ENCODE measurements at places on chromosomes 16 and 17. TPM values are rescaled to one million over a fixed set of nuclear protein-coding genes. Genes with fewer than 3 reads are reported as not detected.

DNA sequence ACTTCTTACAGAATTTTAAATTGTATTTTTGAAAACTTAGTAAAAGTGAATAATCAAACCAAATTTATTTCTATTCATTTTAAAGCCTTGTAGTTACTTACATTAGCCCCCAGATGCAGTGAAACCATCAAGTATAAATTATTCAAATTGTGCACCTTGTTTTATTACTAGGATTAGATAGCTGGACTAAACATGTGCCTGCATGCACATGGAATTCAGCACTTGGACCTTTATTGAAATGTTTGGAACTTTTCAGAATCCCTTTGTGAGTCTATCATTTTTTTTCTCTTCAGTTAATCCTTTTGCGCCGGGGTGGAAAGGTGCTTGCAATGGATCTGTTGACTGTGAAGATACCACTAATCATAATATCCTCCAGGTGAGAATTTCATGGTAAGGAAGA, 4.7 kb downstream of the ZPBP2 start:
- DNase-seq = peak; percentile 16

GRCh38 chr16:83843657-83844056, 35.9 kb downstream of the HSBP1 start:
- DNase-seq = no peak

GRCh38 chr16:714079-714478, 839 bp upstream of the METRN start:
- no peak for DNase-seq

DNA sequence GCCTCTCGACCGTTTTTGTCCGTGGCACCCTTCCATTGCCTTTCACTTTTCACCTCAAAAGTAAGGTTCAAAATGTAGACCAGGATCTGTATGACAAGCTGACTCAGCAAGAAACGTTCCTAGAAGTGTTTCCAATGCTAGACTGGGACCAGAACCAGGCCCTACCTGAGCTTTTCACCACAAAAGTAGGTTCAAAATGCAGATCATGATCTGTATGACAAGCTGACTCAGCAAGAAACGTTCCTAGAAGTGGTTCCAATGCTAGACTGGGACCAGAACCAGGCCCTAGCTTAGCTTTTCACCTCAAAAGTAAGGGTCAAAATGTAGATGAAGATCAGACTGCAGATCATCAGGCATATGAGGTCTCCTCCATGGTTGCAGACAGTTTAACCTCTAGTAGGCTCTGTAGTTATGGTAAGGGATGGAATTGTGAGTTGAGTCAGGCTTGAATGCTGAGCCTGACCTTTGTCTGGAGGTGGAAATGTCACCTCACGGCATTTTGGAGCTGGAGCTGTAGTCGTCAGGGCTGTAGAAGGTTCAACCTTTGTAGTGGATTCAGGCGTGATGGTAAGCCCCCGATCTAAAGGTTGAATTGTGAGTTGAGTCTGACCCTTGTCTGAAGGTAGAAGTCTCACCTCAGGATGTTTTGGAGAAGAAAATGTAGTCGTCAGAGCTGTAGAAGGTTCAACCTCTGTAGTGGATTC, 50.2 kb upstream of the TMEM97 start:
- DNase-seq = no peak

KRT20 gene
- total RNA-seq = not detected

DNA sequence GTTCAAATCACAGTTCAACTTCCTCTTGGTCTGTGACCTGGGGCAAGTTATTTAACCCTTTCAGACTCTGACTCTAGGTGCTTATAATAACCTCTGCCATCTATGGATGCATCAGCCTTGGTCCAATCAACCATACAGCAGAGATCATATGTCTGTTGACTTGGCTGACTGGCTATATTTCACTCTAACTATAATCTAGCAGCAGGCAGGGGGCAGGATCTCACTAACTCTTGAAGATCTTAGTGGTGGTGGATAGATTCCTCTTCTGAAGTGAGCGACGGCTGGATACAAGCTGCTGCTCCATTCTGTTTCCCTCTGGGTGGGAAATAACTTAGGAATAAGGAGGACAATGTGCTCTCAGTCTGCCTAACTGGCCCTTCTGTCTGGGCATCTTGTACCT, 146.6 kb downstream of the SKAP1 start:
- no peak for DNase-seq

RAC3 gene
- 9.1 TPM for total RNA-seq

GPR142 gene
- not detected for total RNA-seq

DNA sequence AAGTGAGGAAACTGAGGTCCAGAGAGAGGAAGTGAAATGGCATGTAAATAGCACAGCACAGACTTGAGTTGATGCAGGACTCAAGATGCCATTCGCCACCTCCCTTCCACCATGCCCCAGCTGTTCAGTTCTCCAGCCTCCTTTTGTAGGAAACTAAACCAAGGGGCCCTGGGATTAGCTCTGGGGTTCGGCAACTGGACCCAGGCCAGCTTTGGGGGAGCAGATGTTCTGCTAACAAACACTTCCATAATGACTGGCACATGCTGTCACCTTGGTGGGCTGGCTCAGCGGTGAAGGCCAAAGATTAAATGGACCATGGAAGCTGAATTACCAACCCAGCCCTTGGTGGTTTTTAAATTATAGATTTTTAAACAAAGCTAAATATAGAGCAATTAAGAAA, 77.0 kb downstream of the IRX6 start:
- DNase-seq = no peak

DNA sequence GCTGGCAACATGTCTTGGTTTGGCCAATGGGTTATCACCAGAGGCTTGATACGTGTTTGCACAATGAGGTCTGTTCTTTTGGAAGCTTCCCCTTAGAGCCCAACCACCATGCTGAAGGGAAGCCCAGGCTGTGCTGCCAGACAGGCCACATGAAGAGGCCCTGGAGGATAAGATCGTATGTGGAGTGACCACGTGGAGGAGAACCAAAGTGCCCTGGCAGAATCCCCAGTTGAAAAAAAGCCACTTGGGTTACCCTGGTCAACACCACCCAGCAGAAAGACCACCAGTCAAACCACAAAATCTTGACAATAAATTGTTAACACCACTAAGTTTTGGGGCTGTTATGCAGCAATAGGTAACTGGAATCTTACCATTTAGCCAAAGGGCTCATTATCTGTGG, 7.0 kb upstream of the ADAT1 start:
- no peak for DNase-seq

DNA sequence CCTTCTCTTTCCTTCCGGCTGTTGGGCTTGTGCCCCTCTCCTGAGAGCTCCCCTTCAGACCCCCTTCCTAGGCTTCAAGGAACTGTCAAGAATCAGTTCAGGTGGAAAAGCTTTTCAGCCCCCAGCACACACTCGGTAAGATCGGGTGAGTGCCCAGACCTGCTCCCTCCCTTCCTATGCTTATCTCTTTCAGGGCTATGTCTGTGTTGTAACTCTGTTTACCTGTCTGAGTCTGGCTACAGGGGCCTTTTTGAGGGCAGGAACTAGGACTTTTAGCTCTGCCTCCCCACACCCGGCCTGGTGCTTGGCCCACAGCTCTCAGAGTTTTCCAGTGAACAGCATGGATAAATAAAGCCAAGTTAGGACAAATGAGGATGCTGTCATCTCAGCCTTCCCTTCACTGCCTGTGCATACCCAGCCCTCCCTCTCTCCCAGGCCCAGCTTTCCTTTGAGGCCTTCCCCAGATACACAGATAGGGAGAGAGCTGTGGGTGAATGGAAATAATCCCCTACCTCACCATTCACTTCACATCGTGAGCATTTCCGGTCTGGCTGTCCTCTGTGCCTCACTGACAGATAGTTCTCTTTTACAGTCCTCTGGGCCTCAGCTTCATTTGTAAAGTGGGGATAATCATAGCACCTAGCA, 5.7 kb upstream of the MRPS23 start:
- no peak for DNase-seq

- peak; percentile 9 for DNase-seq
Observed at GRCh38 chr16:13110124-13110796, 208.9 kb downstream of the SHISA9 start.

C16orf54 gene
- not detected for total RNA-seq

- DNase-seq = no peak
Observed at GRCh38 chr16:81539759-81540472, 95.3 kb downstream of the CMIP start.

DNA sequence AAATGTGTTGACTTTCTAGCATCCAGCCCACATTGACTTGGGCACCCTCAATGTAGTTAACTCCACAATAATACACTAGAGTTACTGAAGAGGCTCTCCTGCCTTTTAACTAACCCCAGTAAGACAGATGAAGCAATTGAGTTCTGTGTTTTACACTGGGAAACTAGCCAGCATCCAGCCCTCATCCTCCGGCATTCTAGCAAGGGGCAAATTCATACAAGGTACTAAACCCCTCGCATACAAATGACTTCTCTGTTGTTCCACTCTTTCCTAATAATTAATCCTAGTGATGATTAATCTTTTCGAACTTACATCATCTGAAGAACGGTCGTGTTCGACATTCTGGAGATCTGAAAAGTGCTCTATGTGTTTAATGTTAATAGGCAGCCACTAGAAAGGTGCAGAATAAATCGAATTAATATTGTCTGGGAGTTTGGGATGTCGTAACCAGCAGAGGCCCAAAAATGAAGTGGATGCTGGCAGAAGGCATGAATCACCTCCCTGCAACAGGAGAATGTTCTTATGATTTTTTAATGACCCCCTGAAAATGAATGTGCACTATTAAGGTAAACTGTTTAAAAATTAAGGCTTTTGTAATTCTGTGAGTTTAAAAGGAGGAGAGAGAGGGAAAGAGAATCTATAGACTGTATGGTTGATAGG, 249.4 kb downstream of the SNX29 start:
- DNase-seq = peak; percentile 12

DNA sequence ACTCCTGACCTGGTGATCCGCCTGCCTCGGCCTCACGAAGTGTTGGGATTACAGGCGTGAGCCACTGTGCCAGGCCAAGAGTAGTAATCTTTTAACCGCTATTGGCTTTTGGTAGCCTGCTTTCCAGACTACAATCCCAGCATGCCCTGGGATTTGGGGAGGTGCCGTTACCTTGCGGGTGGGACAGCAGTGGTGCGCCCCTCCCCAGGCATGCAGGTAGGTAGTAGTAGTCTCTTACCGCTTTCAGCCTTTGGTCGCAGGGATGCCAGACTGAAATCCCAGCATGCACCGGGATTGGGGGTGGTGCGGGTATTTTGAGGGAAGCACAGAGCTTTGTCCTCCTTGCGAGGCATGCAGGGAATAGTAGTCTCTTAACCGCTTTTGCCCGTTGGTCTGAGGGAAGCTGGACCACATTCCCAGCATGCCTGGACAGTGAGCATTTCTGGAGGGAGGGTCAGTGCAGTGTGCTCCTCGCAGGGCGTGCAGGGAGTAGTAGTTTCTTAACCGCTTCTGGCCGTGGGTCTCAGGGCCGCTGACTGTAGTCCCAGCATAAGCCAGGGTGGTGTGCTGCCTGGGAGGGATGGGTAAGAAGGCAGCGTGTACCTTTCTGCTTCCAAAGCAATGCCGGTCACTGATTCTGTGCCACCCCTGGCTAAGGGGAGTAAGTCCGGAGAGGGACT, 1686.8 kb downstream of the TP53TG3F start:
- DNase-seq = no peak

DNA sequence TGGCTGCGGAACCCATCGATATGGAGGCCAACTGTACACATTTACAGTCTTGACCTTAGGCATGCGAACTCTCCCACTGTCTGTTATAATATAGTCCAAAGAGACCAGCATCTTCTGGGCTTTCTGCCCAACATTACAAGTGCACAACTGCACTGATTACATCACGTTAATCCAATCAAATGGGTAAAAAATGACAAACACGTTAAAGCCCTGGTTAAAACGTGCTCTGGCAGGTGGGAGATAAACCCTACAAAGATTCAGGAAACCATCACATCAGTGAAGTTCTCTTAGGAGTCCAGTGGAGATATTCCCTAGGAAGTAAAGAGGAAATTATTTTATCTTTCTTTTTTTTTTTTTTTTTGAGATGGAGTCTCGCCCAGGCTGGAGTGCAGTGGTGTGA, 23.7 kb upstream of the XYLT2 start:
- DNase-seq = no peak

- DNase-seq = no peak
Observed at GRCh38 chr17:16477666-16478065, 14.3 kb downstream of the LRRC75A start.

GRCh38 chr17:29760279-29761039, 137.7 kb upstream of the CORO6 start:
- DNase-seq = peak; percentile 55

DNA sequence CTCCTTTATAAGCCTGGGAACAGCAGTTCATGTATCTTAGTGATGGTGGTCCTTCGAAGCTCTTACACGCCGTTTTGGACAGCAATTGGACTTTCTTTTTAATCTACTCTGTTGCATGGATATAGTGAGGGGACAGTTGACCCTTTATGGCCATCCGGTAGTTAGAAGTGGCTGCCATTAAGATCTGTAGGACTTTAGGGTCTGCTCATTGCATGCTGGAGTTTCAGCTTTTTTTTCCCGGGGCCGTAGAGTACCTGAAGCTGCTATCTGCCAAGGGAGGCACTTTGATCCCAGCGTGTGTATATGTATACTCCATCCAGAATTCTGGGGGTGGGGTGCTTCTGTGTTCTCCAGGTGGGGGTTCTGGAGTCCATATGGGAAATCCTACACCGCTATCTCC, 1.2 kb downstream of the CYB5D1 start:
- no peak for DNase-seq

GRCh38 chr17:20071824-20072691, 62.9 kb downstream of the SPECC1 start:
- no peak for DNase-seq

NHLRC4 gene
- total RNA-seq = 3.2 TPM

TP53TG3D gene
- total RNA-seq = 1.3 TPM

DNA sequence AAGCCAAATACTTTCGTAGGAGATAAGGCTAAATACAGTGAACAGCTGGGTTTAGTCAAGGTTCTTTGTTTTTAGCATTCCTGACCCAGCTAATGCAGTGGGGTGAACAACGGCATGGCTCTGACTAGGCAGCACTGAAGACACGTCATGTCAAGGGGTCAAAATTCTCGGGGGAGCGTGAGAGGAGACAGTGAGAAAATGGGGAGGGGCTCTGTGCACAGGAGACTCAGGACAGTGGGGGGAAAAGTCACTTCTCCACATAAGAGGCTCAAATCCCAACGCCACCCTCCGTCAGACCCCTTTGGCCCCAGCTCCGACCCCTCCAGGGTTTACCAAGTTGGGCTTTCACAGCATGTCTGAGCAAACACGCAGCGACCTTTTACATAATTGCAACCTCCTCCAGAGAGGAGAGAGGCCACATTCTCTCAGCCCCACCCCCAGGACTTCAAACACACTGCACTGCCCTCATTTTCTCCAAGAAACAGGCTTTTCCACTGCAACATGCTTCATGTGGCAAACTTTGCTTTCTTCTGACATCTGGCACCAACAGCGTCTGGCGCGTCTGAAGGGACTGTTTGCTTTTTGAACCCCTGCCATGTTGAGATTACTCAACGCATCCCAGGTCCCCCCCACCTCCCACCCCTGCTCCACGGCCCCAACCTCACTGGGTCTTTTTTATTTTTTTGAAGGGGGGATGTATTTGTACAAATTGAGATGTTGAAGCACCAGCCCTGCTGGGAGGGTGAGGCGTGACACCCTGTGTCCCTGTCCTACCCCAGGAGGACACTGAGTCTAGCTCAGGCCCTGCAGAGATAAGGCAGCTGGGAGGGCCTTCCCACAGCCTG, 30.0 kb downstream of the AXIN2 start:
- DNase-seq = peak; percentile 78

NAGPA gene
- 17.3 TPM for total RNA-seq

Measured in fibroblast of villous mesenchyme (primary cell).